IPS DF 6.9 (cell line): ENCODE measurements at places on chromosomes 5 and 9.

- no peak for DNase-seq
These were observed 28.2 kb downstream of the LPCAT1 start for GRCh38 chr5:1495525-1495897.

DNA sequence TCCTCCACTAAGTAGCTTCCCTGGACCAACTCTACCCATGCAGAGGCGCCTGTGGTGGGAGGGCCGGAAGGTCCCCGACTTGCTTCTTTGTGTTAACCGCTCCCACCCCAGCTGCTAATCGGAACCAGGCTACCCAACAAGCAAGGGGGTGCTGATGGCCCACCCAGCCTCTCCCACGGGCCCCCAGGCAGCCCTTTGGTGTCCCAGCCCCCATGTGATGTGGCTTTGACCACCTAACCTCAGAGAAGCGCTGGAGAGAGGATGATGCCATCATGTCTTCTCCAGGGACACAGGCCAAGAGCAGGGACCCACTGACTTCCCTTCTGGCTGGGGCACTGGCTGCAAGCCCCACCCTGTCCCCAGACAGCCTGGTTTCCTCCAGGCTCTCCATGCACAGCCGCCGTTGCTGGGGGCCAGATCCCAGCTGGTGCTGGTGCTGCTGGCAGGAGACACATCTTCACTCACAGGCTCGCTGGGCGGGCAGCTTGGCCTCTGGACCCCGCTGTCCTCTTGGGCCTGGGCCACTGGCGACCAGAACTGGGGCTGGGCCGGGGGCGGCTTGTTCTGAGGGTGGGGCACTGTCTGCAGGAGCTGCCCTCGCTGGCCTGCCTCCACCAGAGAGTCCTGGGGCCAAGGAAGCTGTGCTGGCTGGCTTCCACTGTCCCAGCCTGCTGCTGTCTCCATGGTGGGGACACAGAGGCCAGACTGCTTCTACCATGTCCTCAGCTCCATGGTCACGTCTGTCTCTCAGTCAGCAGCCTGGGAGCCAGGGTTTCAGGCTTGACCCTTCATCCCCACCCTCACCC, 27.8 kb downstream of the LAMC3 start:
- DNase-seq = no peak

- DNase-seq = no peak
These were observed 135.4 kb downstream of the UGCG start for GRCh38 chr9:112032009-112032408.

DNA sequence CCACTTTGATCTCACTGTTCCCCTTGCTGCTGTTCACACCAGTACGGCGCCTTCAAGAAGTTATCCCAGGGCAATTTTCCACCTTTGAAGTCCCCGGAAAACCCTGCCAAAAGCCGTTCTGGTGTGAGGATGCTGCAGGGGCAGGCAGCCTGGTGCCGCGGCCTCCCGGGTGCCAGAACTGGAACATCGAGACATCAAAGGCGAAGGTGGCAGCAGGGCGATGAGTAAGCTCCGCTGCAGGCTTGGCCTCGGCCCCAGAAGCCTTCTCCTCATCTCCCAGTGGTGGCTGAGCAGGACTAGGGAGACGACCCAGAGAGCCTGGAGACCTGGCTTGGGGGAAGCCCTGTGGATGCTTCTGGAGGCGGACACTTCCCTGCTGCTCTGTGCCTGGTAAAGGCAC, 115.3 kb upstream of the MSX2 start:
- no peak for DNase-seq

DNA sequence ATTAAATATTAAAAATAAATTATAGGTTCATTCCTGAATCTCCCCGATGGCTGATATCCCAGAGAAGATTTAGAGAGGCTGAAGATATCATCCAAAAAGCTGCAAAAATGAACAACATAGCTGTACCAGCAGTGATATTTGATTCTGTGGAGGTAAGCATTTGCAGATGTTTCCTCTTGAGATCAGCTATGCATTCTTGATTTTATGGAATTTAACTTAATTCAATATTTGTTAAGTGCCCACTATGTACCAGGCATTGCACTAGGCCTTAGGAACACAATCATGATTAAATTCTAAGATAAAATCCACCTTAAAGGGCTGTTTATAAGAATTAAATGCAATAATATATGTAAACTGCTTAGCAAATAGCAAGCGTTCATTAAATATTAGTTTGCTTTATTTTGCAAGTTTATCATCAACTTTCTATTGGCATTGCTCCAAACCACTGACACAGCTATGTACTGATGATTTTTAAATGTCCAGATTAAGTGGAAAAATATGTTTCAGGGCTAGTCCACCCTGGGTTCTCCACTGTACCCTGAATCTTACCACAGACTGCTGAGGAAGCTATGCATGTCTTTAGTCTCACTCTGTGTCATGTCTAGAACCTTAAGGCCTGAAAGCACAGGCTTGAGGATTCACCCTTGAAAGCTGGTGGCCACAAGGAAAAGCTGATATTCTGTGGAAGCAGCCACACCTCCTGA, 33.2 kb downstream of the SLC22A4 start:
- no peak for DNase-seq

DNA sequence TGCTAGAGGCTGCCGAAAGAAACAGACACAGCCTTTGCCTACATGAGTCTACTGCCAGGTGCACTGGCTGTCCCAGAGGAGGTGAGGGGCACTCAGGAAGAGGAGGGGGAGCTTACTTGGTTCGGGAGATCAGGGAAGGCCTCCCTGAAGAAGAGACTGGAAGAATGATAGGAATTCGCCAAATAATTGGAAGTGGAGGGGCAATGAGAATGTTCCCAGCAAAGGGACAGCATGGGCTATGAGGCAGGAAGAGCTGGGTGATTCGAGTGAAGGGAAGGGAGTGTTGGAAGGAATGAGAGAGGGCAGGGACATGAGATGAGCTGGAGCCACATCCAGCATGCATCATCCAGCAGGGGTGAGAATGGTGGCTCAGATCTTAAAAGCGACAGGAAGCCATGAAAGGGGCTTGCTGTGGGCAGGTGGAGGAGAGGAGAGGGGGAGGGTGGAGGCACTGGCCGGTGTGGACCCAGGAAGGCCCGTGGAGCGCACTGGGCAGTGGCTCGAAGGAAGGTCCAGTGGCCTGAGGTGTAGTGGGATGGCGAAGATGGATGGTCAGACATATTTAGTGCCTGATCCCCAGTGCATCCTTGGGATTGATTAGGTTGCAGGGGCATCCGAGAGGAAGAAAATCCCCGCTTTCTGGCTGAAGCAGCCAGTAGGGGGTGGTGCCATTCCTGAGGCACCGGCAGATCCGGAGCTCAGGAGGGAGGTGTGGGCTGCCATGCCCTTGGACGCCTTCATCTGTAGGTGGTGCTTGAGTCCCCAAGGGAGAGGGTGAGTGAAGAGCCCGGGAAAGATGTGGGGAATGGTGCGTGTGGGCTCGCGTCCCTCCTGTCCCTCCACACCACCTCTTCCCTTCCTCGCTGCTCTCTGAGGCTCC, 53.5 kb upstream of the GARNL3 start:
- no peak for DNase-seq

- DNase-seq = no peak
These were observed 216.6 kb downstream of the TSSK1B start for GRCh38 chr5:113218200-113218599.

DNA sequence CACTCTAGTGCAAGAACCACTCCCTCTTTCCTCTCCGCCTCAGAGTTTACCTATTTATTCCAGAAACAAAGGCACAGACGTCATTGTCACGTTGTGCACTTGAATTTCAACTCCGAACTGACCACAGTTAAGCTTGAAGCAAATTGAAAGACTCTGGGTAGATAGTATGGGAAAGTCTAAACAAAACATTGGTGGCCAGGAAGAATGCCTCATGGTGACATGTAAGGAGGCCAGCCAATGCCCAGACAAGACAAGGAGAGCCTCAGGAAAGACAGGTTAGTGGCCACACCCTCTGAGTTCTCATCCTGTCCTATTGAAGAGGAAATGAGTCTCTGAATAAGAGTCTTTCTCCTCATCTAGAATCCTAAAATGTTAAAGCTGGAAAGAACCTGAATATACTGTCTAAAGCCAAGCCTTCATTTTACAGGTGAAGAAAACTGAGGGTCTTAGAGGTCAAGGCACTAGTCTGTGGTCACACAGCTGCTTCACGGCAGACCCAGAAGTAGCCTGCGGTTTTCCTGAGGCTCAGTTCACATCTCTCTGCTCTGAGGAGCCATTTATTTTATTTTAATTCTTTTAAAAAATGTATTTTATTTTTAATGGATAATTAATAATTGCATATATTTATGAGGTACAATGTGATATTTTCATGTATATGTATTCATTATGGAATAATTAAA, 30.2 kb downstream of the ZFAND5 start:
- DNase-seq = no peak

DNA sequence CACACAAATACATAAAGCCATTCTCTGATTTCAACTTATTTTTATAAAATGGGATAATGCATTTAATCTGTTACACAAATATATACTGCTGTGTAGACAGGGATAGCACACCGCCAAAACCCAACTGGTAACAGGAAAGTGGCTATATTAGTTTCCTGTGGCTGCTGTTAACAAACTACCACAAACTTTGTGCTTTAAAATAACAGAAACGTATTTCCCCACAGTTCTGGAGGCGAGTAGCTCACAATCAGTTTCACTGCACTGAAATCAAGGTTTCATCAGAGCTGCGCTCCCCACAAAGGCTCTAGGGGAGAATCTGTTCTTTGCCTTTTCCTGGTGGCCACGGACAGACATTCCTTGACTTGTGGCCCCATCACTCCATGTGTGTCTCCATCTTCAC, 94.0 kb downstream of the MLLT3 start:
- DNase-seq = no peak

DNA sequence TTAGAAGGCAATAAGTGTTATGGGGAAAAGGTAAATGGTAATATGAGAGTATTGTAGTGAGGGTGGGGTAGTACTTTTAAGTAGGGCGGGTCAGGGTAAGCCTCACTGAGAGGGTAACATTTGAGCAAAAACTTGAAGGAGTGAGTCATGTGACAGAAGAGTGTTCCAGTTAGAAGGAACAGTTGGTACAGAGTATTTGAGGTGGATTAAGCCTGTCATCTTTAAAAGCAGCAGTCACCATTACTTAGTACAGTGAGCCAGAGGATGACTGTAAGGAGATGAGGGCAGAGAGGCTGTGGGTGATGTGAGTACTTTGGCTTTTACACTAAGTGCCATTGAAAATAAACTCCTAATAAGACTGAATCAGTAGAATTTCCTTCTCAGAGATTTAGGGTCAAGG, 54.8 kb downstream of the UBAP1 start:
- DNase-seq = no peak

GRCh38 chr5:173327084-173327947, 898 bp downstream of the STC2 start:
- no peak for DNase-seq

- DNase-seq = peak; percentile 31
These were observed 100.5 kb upstream of the NMUR2 start for GRCh38 chr5:152505442-152506042.

DNA sequence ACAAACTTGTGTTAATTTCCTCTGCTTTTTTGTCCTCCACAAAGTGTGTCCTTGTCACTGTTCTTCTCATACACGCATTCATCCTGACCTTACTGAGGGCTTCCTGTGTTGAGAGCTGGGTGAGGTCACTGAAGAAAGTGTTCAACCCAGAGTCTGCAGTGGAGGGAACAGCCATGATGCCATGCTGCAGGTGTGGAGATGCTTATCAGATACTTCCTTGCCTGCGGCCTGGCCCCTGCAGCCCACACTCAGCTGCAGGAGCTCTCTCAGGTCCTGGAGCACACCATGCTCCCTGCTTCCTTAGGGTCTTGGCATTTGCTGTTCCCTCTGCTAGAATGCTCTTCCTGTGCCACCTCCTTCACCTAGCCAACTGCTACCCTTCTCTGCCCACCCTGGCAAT, 108.1 kb upstream of the SPRY4 start:
- no peak for DNase-seq

GRCh38 chr9:90774682-90775081, 26.9 kb upstream of the SYK start:
- DNase-seq = no peak

DNA sequence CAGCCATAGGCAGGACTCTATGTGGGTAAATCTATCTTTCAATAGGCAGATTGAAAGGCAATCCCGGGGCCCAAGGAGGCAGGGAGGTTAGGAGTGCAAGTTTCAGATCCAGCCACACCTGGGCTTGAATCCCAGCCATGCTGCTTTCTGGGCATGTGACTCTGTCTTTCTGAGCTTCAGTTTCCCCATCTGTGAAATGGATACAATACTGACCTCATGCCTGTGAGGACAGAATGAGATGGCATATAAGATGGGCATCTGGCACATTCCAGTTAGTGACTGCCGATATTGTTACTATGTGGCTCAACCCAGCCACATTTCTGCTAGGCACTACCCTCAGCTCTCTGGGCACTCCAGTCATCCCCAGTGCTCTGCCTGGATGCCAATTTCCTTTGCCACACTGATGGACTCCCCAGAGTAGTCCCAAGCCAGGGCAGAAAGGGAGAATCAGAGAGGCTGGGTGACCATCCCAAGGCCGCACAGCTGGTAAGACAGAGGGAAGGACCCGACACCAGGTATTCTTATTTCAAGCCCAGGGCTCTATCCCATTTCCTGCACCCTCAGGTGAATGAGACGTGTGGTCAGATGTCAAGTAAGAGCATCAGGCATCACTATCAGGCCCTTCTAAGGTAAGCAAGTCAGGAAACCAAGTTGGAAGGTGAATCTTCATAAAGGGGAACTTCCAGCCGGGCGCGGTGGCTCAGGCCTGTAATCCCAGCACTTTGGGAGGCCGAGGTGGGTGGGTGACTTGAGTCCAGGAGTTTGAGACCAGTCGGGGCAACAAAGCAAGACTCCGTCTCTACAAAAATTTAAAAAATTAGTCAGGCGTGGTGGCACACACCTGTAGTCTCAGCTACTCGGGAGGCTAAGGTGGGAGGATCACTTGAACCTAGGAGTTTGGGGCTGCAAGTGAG, 38.7 kb downstream of the SH3PXD2B start:
- no peak for DNase-seq

- no peak for DNase-seq
These were observed 7.9 kb upstream of the NINJ1 start for GRCh38 chr9:93141771-93142483.

DNA sequence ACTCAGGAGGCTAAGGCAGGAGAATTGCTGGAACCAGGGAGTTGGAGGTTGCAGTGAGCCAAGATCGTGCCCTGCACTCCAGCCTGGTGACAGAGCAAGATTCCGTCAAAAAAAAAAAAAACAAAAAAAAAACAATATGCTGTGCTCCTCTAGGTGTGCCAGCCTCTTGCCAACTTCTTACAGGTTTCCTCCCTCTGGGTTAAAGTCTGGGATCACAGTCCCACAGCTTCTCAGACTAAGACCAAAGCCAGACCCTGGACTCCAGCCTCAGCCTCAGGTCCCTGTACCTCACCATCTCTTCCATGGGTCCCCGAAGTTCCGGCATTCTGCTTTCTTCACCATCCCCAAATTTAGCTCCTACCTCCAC, 180.8 kb upstream of the MVB12B start:
- DNase-seq = no peak

- DNase-seq = no peak
These were observed 30.1 kb upstream of the LPAR1 start for GRCh38 chr9:111068383-111068730.
